DMS 273 treated with DMSO at 0.1 percent for 48 hours (cell line): ENCODE measurements at places on chromosomes 11 and 22.

DNA sequence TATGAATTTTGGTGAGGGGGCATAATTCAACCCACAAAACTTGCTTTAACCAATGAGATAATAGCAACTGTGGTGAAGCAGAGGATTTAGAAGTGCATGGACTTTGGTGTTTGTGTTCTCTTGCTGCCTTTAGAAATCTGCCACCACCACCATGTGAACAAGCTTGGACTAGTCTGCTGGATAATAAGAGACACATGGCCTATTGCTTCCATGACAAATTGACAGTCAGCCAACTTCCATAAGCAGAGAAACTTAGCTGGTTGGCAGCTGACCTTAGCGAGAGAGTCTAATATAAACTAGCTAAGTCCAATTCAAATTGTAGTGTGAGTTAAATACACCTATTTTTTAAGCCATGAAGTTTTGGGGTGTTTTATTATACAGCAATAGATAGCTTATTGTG, 482.1 kb upstream of the ANO5 start:
- peak; percentile 76 for DNase-seq

- DNase-seq = no peak
Observed at GRCh38 chr11:113994077-113994954, 19.4 kb downstream of the HTR3A start.

GRCh38 chr22:25364736-25365241, 145.3 kb downstream of the CRYBB2 start:
- DNase-seq = no peak

DNA sequence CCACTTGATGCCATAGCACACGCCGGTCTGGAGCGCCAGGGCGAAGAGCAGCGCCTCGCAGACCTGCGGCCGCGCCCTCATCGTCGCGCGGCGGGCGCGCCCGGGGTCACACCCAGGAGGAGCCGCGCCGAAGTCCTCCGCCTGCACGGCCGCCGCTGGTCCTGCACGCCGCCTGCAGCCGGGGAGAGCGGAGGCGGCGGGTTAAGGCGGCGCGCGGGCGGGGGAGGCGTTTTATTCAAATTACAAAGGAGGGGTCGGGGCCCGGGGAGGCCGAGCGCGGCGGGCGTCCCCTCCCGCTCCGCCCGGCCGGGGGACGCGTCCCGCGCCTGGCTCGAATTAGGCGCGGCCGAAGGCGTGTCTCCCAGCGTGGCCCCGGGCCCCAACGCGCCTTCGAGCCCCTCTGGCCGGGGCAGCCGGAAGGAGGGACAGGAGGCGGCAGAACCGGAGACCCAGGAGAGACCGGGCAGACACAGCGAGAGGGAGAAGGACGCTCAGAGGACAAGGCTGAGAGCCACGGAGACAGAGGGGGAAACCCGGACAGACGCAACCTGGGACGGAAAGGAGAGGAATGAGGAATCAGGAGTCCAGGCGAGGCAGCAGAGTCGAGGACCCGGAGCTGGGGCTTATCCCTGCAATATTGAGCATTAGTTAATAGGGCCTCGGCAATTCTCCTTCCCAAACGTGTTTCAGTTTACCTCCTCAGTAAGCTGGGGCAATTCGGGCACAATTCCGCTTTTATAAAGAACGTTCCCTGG, at the start of gene WNT11:
TSS of gene WNT11 (minus strand) at position 176 of the 755 bp plus-strand sequence. CDS start at position 81, 95 bp downstream.
- peak; percentile 21 for DNase-seq

DNA sequence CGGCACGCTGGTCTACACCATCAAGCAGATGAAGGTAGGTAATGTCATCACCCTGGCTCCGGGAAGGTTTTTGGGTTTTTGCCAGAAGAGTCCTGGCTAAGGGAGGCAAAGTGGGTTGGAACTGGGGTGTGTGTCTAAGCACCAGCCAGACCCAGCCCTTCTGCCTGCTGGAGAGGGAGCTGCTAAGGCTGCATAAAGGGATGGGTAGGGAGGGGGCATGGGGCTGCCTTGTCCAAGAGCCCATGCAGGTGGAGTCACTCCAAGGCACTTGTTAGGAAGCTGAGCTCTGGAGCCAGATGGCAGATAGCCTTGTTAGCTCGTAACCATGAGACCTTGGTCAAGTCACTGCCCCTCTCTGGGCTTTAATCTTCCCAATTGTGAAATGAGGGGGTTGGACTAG, 48.0 kb downstream of the TIMP3 start:
- no peak for DNase-seq

- no peak for DNase-seq
Observed at GRCh38 chr11:116498161-116498560, 274.6 kb downstream of the BUD13 start.

- no peak for DNase-seq
Observed at GRCh38 chr11:65864706-65865471, 4.7 kb downstream of the MUS81 start.

- no peak for DNase-seq
Observed at GRCh38 chr11:76694664-76695063, 24.1 kb upstream of the LRRC32 start.

- DNase-seq = no peak
Observed at GRCh38 chr11:115682101-115682500, 177.9 kb upstream of the CADM1 start.

DNA sequence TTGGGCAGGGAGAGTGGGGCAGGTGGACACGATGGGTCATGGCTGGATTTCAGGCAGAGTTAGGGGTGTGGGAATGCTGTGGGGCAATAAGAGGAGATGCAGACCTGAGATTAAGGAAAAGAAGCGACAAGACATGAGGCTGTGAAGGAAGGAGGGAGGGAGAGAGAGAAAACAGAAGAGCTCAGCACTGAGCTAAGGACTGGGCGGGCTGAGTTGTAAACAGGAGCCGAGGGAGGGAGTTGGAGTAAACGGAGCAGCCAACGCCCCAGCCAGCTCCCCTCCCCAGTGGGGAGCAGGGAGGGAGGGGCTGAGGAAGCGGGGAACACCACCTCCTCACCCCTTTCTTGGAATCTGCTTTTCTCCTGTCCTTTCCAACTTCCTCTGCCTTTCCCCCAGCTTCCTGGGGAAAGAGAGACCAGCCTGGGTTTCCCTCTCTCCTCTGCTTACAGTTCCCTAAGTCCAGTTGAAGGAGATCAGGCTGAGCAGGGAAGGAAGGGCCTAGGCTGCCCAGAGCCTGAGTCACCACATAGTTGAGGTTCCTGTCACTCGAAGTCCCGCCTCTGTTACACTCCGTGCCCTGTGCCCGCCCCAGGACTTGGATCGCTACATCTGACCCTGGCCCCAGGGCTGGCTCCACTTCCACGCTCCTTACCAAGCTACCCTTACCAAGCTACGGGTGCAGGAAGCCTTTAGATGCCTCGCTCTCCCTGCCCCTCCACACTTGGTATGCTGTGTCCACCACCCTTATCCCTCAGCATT, 6.7 kb upstream of the AHNAK start:
- DNase-seq = peak; percentile 12

DNA sequence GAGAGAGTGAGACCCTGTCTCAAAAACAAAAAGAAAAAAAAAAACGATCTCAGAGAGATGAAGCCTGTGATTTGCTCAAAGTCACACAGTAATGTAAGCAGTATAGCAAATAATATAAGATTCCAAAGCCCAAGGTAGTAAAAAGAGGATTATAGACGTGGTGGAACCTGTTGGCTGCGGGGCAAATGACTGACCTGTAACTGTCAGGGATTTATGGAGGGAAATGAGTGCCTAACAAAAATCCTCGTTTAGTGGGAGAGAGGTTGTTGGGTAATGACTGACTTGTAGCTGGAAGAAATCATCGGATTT, 723 bp upstream of the CLP1 start:
- no peak for DNase-seq

DNA sequence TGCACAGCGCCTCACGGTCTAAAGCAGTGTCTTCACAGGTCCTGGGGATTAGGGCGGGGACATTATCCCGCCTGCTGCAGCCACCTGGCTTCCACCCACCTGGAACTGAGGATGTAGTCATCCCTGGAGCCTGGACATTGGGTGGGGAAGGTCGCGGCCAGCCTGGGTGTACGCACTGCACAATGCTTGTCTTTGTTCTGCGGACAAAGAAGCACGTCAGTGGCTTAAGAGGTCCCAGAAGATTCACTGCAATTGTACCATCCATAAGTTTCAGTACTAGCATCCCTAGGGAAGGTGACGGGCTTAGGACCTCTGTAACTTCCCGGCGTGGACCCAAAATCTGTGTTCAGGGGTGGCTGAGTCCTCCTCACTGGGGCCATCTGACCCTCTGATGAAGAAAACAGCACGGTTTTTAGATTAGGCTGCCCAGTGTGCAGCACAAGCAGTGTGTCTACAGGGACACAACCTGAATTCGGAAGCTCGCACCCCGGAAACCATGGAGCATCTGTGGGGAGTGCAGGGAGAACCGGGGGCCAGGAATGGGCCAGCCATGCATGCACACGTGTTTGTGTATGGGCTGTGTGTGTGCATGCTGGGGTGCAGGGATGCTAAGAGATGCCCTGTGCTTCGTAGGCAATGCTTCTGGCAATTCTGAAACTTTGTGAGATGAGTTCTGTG, 342.6 kb upstream of the B3GAT1 start:
- DNase-seq = no peak
